Effector memory CD4-positive, alpha-beta T cell (primary cell): ENCODE measurements at places on chromosomes 11 and 22.

DNA sequence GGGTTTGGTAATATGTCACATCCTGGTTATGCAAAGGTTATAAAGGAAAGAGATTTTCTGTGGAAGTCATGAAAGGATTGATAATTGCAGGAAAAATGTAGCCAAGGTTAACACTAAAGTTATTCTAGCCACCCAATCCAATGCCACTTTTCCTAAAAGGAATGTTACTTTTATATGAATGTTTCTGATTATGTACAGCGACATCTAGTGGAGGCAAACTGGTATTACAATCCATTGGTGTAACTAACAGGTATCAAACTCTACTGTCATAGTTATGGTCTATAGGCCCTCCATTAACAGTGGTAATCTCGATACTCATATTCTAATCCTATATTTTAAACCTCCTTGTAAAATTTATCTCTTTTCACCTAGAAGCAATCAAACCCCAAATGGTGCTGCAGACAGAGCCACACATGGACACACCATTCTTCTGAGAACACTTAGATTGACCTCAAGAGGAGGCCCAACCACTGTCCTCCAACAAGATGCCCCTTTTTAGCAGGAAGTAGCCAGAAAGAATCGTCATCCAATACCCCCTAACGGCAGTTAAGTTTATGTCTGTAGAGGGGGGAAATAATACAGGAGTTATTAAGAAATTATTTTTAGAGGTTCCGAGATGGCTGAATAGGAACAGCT, 74.9 kb upstream of the RAG2 start:
- H3K4me3 ChIP-seq, result no peak overlapping the region
- H3K4me1 ChIP-seq, result no peaks in the 10 kb centered on the region
- no peak overlapping the region for H3K27ac ChIP-seq
- H3K27me3 ChIP-seq, result no peaks in the 10 kb centered on the region
- no peaks in the 10 kb centered on the region for H3K36me3 ChIP-seq

GRCh38 chr22:44735518-44736428, 16.6 kb upstream of the ARHGAP8 start:
- H3K4me3 ChIP-seq, result no peak overlapping the region
- no peaks in the 10 kb centered on the region for H3K27me3 ChIP-seq
- peak; percentile 67 for DNase-seq
- no peaks in the 10 kb centered on the region for H3K4me1 ChIP-seq
- H3K27ac ChIP-seq, result no peak overlapping the region

GRCh38 chr11:3159296-3160190, 5.6 kb downstream of the OSBPL5 start:
- DNase-seq, result no peak
- H3K36me3 ChIP-seq, result no peaks in the 10 kb centered on the region
- H3K4me1 ChIP-seq, result peaks cover 6% of the 10 kb centered on the region
- H3K27ac ChIP-seq, result no peak overlapping the region

- H3K27me3 ChIP-seq, result no peaks in the 10 kb centered on the region
- peaks cover 21% of the 10 kb centered on the region for H3K4me1 ChIP-seq
- H3K27ac ChIP-seq, result no peak overlapping the region
Measured at GRCh38 chr22:37661160-37661924, 2.8 kb downstream of the PDXP start.

DNA sequence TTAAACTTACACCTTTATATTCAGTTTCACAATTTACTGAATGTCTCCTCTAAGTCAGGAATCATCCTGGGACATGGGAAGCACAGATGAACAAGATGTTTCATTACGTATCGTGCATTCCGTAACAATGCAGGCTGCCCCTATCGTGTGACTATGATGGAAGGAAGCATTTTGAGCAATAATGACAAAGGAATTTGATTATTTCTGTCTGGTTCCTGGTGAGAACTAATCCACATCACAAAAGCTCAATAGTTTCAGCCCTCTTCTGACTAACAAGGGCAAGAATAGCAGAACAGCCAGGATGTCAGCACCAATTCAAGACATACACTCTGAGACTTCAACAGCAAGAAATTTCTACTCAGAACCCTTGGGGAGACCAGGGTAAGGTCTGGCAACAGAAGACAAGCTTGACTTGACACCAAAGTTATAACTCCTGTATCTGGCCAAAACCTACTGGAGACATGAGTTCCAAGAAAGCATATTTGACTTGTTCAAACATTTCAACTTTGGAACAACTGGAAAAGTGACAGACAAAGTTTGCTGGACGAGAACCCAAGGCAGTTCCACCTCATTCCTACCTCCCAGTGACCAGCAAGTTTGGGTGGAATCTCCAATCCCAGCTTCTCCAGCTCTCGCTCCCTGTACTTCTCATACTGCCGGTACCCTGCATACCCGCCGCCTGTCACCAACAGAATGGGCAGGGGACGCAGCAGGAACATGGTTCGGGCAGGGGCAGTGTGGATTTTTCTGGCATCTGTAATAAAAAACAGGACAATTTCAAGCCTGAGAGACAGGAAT, 14.3 kb downstream of the PISD start:
- H3K27me3 ChIP-seq, result no peaks in the 10 kb centered on the region
- no peak overlapping the region for H3K27ac ChIP-seq
- H3K4me1 ChIP-seq, result no peaks in the 10 kb centered on the region
- H3K4me3 ChIP-seq, result no peak overlapping the region
- no peak for DNase-seq

DNA sequence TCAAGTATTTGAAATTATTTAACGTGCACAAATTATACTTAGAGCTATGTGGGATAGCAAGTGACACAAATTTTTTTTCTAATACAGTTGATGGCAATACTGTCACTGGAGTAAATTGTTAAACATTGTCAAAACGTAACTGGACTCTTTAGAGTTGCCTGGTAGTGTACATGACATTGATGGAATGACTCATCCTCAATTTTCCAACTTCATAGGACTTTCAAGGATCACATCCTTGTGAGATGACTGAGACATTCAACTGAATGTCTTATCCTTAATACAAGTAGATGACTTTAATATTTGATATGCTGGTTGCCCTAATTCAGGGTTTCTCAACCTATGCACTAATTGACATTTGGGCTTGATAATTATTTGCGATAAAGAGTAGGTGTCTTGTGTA, 310.0 kb downstream of the SWAP70 start:
- no peaks in the 10 kb centered on the region for H3K4me1 ChIP-seq
- no peaks in the 10 kb centered on the region for H3K36me3 ChIP-seq
- H3K27ac ChIP-seq, result no peak overlapping the region
- no peak for DNase-seq

- no peaks in the 10 kb centered on the region for H3K4me1 ChIP-seq
- H3K27me3 ChIP-seq, result no peaks in the 10 kb centered on the region
- H3K36me3 ChIP-seq, result no peaks in the 10 kb centered on the region
- no peak for DNase-seq
- H3K4me3 ChIP-seq, result no peak overlapping the region
Measured at GRCh38 chr22:44361391-44362126, 48.8 kb upstream of the SHISAL1 start.

GRCh38 chr22:22835242-22835641, 52.4 kb upstream of the IGLL5 start:
- no peaks in the 10 kb centered on the region for H3K36me3 ChIP-seq
- no peak overlapping the region for H3K27ac ChIP-seq
- H3K4me1 ChIP-seq, result peaks cover 11% of the 10 kb centered on the region
- no peak for DNase-seq
- no peaks in the 10 kb centered on the region for H3K27me3 ChIP-seq

DNA sequence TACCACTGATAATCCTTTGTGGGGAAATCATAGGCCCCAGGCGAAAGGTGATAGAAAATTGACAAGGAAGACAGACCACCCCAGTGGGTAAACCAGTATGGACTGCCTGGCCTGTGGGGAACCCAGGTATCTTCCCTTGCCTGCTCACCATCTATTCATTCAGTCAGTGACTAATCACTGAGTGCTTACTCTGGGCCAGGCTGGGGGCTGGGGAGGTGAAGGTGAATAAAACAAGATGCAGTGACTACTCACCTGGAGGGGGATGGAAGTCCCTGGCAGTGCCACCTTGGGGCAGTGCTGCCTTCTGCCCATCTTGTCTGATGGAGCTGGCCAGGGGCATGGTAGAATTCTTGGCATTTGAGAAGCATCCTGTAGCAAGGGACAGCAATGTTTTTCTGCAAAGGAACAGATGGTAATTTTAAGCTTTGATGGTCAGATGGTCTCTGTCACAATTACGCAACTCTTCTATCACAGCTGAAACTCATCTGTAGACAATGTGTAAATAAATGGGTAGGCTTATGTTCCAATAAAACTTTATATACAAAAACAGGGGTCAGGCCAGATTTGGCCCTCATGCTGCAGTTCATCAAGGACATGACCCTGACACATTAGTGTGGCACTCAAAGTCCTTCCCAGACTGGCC, 4.6 kb downstream of the ISX start:
- no peaks in the 10 kb centered on the region for H3K36me3 ChIP-seq
- H3K27me3 ChIP-seq, result no peaks in the 10 kb centered on the region
- no peak for DNase-seq

DNA sequence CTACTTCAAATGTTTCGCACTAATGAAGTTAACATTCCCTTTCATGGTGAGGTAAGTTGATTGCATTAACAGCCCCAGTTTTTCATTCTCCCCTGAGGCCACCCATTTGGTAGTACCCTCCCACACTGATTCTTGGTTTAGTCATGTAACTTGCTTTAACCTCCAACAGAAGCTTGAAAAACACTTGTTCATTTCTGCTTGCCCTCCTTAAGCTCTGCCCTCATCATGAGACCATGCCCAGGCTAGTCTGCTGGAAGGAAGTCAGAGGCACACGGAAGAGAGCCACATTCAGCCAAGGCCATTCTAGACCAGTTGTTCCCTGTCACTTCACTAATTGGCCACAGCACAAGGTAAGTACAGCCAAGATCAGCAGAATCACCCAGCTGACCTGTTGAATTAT, 50.7 kb upstream of the CD44 start:
- no peak for DNase-seq
- no peak overlapping the region for H3K27ac ChIP-seq
- no peaks in the 10 kb centered on the region for H3K27me3 ChIP-seq
- H3K36me3 ChIP-seq, result no peaks in the 10 kb centered on the region
- peaks cover 38% of the 10 kb centered on the region for H3K4me1 ChIP-seq
- no peak overlapping the region for H3K4me3 ChIP-seq

DNA sequence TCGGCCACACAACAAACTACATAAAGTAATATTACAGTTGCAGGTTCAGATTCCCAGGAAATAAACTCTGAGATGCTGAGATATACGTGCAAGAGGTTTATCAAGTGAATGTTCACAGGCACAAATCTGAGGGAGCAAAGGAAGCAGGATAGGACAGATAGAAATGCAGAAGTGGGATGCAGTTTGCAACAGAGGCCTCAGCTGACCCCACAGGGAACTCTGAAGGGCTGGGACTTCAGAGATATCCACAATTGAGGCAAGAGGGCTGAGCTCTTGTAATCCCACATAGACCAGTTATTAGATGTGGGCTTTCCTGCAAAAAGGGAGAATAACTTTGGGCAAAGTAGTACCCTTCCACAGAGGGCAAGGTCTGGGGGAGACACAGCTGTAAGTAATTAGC, 25.4 kb upstream of the ARHGAP20 start:
- DNase-seq, result no peak
- no peaks in the 10 kb centered on the region for H3K36me3 ChIP-seq
- H3K27ac ChIP-seq, result no peak overlapping the region
- H3K4me3 ChIP-seq, result no peak overlapping the region
- H3K27me3 ChIP-seq, result peaks cover 3% of the 10 kb centered on the region
- no peaks in the 10 kb centered on the region for H3K4me1 ChIP-seq

GRCh38 chr22:45441138-45441537, 27.6 kb downstream of the RIBC2 start:
- H3K27ac ChIP-seq, result no peak overlapping the region
- no peak for DNase-seq
- H3K36me3 ChIP-seq, result no peaks in the 10 kb centered on the region
- no peaks in the 10 kb centered on the region for H3K27me3 ChIP-seq
- H3K4me1 ChIP-seq, result no peaks in the 10 kb centered on the region

DNA sequence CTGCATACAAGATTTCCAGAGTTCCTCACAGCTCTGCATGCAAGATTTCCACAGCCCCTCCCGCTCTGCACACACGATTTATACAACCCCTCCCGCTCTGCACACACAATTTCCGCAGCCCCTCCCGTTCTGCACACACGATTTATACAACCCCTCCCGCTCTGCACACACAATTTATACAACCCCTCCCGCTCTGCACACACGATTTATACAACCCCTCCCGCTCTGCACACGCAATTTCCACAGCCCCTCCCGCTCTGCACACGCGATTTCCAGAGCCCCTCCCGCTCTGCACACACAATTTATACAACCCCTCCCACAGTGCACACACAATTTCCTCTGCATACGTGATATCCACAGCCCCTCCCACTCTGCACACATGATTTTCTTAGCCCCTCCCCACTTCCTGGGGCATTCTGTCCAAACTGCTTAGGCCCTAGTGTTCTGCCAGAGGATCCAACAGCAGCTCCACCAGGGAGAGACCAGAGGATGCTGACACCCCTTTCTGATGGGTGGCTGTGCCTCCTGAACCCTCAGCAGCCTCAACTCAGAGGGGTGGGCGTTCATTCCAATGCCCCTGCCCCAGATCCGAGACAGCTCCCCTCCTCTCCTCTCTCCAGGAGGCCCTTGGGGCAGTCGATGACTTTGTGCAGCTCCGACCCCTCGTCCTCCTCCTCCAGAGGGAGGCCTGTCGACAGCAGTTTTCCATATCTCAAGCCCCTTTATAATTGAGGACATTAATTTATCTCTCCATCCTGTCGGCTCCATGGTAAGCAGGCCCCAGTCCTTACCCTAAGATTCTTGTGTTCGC, 671.7 kb downstream of the BRD1 start:
- no peaks in the 10 kb centered on the region for H3K36me3 ChIP-seq
- no peaks in the 10 kb centered on the region for H3K27me3 ChIP-seq
- no peak for DNase-seq
- H3K4me3 ChIP-seq, result no peak overlapping the region
- H3K27ac ChIP-seq, result no peak overlapping the region

DNA sequence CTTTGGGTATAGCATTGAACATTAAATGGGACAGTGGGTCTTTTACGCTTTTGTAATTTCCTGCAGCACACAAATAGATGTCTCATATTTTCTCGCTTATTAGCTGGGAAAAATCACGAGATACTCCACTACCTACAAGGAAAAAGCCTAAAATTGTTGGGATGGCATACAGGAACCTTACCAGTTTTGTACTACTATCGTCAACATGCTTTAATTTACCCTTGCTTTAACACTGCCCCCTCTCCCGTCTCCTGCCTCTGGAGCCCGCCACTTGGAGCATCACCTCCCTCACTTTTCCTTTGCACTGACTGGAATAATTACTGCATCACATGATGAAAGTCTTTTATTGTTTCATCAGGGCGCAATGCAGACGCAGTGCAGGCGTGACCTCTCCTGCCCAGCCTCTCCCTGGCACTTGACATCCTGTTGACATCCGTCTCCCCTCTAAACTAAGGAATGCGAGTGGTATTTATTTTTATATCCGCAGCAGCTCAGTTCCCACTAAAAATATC, 1.0 kb upstream of the FNBP4 start:
- peaks cover 20% of the 10 kb centered on the region for H3K4me1 ChIP-seq
- peak overlapping the region; percentile 97 for H3K27ac ChIP-seq
- DNase-seq, result no peak

GRCh38 chr11:119797123-119797611, 68.2 kb upstream of the NECTIN1 start:
- no peaks in the 10 kb centered on the region for H3K36me3 ChIP-seq
- H3K4me3 ChIP-seq, result no peak overlapping the region
- H3K27me3 ChIP-seq, result no peaks in the 10 kb centered on the region
- H3K27ac ChIP-seq, result no peak overlapping the region
